Adipocyte (in vitro differentiated cells): ENCODE measurements at places on chromosomes 3 and 15.

DNA sequence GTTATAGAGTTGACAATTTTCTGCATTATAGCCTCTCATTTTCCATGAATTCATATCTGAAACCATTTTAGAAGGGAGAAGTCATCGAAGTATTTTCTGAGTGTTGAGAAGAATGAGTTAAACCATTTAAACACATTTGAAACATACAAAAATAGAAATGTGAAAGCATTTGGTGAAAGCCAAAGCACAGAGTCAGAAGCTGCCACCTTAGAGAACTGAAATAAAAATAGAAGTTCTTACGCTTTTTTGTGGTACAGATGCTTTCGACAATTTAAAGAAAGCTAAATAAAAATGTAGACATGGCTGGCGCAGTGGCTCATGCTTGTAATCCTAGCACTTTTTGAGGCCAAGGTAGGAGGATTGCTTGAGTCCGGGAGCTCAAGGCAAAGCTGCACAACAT lies 9.0 kb downstream of the FANCD2OS start:
- DNase-seq = no peak

GRCh38 chr3:33750211-33750548 lies 32.1 kb upstream of the CLASP2 start:
- no peak for DNase-seq

- DNase-seq = no peak
Observed at GRCh38 chr3:189467451-189467850, 163.7 kb upstream of the TP63 start.

DNA sequence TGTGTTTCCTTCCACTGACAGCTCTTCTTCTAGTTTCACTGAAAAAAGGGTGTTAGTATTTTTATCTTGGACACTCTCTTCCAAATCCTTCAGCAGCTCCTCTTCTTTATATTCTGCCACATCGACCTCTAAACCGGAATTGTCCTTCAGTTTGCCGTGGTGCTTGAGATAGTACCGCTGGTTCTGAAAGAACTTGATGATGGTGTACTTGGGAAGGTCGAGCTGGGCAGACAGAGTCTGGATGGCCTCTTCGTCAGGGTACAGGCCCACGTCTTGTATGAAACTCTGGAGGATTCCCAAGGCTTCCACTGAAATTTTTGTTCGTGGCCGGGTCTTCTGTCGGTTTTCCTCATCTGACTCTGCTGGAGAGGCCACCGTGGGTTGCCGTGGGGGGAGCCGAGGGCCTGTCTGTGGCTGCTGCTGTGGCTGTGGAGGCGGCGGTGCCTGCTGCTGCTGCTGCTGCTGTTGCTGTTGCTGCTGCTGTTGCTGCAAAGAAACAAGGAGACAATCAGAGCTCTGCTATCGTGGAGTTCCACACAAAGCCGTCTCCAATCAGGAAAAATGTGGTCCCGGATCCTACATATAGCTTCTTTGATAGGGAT lies 75.8 kb downstream of the SATB1 start:
- no peak for DNase-seq

DNA sequence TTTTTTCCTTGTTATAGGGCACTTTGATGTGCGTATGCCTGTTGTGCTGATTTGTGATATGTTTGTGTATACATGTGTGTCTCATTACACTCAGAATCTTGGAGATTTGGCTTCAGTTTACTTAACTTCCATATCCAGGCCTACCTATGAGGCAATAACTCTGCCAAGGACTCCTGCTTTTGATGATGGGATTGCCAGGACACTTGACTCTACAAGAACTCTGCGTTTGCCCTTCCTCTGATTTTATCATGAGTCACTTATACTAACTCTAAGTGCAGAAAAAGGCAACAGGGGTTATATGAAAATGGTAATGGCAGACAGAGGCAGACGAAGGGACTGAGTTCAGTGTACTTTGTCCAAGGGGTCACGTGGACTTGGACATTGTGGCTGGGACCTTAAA lies 33.6 kb downstream of the MCTP2 start:
- peak; percentile 5 for DNase-seq

DNA sequence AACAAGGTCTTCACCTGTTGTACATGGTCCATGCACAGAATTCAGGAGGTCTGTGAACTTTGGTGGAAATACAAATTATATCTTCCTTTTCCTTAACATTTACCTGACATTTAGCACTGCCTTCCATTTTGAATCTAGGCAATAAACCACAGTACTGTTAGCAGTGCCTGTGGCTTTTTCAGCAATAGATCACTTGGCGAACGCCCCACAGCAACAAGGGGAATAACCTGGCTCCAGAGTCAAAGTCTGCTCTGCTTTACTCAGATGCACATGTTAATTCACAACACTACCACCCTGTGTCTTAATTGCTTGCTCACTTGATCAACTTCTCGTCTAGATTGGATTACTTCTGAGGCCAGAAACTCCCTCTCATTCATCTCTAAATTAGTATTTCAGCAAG lies 414.6 kb upstream of the PROK2 start:
- DNase-seq = no peak
